ENCODE measurements at places on chromosomes 13 and 19.

DNA sequence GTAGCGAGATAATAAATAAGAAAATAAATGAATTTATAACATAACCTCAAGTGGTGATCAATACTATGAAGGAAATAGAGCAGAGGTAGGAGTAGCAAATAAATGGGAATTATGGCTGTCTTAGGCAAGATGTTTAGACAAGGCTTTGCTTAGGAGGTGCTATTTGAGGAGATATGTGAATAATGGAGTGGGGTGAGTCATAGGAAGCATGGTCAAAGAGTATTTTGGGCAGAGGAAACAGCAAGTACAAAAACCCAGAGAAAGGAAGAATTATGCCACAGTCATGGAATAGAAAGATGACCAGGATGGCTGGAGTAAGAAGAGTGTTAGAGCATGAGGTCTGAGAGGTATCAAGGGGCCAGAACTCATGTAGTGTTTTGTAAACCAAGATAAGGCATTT is 33.6 kb upstream of the LPAR6 start:
- no peak for DNase-seq

- DNase-seq = no peak
These were observed 280.8 kb downstream of the DCT start for GRCh38 chr13:94198681-94199080.

- no peak for DNase-seq
These were observed 9.7 kb upstream of the ATP11A start for GRCh38 chr13:112679932-112680677.

GRCh38 chr19:33552928-33553279 is 31.3 kb upstream of the PEPD start:
- DNase-seq = no peak

DNA sequence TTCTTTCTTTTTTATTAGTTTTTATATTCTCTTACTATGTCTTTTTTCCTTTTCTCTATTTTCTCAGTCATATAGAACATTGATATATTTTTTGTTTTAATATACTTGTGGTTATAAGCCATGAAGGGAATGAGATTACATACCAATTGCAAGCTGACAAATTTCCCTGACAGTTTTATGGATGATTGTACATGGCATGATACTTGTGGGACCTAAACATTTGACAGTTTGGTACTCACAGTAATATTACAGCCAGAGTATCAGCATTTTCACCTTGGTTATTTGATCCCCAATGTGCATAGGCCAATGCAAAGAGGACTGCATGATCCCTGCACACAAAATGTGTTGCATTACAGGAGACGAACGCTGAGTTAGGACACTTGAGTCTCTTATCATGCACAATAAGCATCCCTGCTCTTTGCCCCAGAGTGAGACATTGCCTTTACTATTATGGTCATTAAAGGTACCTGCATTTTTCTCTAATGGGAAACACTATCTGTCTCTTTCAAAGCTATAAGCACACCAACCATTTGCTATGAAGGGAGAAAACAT is 713.4 kb upstream of the PCDH20 start:
- no peak for DNase-seq
